Cerebellar cortex (tissue), 1 donor: ENCODE measurements at places on chromosomes 5 and 9.

DNA sequence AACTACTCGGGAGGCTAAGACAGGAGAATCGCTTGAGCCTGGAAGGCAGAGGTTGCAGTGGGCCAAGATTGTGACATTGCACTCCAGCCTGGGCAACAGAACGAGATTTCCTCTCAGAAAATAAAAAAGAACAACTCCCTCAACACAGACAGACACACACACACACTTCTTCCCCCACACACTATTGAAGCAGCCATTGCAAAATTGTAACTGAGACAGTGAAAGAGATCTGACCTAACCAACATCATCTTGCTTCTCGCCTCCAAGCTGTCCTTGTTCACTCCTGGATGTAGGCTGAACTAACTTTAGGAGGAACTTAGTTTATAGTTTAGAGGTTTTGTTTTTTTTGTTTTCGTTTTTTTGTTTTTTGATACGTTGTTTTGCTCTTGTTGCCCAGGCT is 13.0 kb upstream of the PLIN2 start:
- no peak for DNase-seq

GRCh38 chr5:93421468-93421867 is 159.6 kb downstream of the NR2F1-AS1 start:
- DNase-seq = no peak

DNA sequence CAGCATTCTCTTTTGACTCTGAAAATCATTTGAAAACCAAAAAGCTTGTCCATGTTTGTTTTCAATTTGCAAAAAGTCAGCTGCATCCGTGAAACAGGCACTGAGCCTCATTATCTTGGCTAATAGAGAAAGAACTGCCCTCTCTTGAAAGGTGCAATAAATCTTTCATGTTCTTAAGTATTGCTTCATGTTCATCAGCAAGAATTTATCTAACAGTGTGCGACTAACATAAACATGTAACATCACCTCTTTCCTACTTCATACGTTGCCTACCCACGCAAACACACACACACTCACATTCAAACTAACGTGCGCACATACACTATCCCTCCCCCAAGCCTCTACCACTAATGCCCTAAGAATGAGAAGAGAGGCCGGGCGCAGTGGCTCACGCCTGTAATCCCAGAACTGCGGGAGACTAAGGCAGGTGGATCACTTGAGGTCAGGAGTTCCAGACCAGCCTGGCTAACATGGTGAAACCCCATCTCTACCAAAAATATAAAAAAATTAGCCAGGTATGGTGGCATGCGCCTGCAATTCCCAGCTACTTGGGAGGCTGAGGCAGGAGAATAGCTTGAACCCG is 629.7 kb upstream of the ZNF608 start:
- DNase-seq = peak; percentile 11

GRCh38 chr9:105126226-105126625 is 118.2 kb upstream of the SLC44A1 start:
- DNase-seq = no peak

DNA sequence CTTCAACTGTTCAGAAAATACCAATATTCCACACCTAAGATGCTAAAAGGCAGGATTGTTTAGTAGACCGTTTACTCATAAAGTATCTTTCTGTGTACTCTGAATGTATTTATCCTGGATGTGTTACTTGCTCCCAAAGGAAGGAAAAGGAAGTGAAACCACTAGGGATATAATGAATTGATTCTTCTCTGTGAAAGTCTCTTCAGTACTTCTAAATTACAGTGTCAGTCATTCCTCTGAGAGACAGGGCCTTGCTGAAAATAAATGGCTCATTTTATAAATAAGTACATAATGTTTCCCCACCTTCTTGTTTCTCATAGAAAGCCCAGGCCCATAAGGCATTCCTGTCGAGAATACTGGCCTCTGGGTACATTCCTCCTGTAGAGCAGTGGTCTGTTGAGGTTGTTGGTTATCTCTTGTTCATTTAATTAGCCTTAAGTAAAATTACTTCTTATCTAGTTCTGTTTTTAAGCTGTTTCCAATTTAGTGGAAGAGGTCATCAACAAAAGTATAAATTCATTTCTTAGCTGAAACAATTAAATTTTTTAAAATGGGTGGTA is 1.6 kb downstream of the HAPLN1 start:
- no peak for DNase-seq
